ENCODE measurements at places on chromosomes 5 and 9.

DNA sequence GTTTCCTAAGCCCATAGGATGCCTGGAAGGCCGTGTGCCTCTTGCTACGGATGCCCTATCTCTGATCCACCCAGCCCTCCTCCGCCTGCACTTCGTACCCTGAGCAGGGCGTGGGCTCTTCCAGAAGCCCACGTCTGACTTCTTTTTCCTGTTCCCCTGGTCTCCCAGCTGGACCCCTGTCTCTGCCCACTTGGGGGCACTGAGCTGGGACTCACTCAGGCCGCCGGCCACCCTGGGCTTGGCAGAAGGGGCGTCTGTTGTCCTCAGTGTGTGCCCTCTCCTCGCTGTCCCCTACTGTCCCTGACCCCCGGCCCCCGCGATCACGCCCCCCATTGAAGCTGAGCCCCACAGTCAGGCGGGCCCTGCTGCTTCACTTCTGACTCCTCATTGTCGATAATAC lies 22.0 kb upstream of the RXRA start:
- DNase-seq, result no peak

GRCh38 chr5:22572941-22573340 lies 280.2 kb downstream of the CDH12 start:
- DNase-seq, result no peak

GRCh38 chr5:108481355-108481931 lies 99.5 kb upstream of the FBXL17 start:
- no peak for DNase-seq

DNA sequence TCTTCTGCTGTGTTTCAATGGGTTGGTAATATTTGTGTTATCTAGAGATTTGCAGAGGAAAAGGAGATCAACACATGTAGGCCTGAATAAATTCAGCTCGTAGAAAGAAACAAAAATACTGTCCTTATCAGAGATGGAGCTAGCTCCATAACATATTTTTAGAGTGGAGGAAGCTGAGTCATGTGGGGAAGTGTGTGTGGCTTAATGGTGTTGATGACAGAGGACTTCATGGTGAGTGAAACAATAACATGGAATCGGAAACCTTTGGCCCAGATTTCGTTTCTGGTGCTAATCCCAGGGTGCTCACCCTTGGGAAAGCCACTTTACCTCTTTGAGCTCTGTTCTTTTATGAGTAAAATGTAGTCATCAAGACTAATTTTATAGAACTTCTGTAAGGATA lies 825.0 kb downstream of the TLR4 start:
- DNase-seq, result no peak

DNA sequence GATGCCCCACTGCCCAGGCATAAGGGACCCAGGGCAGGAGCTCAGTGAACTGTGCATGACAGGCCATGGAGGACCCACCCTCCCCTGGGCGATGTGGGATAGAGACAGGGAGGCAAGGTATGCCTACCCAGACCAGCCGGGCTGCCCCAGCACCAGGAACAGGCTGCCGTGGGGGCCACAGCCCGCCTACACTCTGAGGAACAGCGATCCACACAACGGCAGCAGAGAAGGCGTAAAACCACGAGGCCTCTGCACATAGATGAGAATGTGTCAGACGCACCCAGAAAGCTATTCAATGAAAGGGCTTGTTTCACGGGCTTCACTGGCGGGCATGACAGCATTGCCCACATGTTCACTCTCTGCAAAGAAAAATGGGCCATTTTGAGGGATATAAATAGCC lies 49.5 kb downstream of the SEMA4D start:
- DNase-seq, result no peak

GRCh38 chr9:37144762-37145161 lies 24.4 kb downstream of the ZCCHC7 start:
- no peak for DNase-seq

DNA sequence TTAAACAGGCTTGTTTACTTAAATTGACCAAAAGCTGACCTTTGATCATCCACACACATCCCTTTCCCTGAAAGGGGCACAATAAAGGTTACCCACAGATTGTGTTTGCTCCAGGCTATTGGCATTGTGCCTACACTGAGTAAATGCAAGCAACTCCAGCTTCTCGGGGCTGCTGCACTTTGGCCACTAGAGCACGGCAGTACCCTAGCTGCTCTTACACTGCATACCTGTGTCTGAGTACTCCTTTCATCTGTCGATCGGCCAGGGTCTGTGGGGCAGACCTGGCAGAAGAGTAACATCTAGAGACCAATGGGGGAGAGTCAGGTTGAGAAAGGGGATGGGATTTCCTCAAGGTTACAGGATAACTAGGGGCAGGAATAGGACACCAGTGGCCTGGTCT lies 281.9 kb upstream of the NMUR2 start:
- no peak for DNase-seq

GRCh38 chr9:108486831-108487230 lies 369.0 kb downstream of the ACTL7B start:
- DNase-seq, result no peak

- DNase-seq, result no peak
Measured at GRCh38 chr5:60125636-60126035, 232.1 kb upstream of the PDE4D start.

DNA sequence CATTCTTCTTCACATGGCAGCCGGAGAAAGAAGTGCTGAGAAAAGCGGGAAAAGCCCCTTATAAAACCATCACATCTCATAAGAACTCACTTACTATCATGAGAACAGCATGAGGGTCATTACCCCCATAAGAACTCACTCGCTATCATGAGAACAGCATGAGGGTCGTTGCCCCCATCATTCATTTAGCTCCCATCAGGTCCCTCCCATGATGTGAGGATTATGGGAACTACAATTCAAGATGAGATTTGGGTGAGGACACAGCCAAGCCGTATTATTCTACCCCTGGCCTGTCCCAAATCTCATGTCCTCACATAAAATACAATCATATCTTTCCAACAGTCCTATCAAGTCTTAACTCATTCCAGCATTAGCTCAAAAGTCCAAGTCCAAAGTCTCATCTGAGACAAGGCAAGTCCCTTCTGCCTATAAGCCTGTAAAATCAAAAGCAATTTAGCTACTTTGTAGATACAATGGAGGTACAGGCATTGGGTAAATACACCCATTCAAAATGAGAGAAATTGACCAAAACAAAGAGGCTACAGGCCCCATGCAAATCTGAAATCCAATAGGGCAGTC lies 79.1 kb downstream of the MROH2B start:
- DNase-seq, result no peak

DNA sequence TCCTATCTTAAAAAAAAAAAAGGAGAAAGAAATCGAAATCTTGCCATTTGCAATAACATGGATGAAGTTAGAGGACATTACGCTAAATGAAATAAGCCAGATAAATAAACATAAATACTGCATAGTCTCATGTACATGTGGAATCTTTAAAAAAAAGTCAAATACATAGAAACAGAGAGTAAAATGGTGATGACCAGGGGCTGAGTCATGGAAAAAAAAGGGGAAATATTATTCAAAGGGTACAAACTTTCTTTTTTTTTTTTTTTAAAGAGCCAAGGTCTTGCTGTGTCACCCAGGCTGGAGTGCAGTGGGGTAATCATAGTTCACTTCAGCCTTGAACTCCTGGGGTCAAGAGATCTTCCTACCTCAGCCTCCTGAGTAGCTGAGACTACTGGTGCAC lies 310.1 kb downstream of the ZNF608 start:
- DNase-seq, result no peak

DNA sequence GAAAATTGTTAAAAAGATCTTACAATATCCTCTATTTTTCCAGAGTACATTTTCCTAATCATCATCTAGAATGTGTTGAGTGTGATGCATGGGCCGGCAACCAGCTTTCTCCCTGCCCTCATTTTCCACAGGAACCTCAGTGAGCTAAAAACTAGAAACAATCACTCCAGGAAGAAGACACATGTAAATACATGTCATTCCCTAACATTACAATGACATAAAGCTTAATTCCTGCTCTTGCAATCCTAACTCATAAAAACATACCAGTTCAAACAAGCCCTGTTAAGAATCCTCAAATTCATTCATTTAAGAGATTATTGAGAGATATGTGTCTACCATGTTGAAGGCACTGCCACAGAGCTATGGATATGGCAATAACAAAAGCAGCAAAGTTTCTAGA lies 18.5 kb upstream of the ZNF622 start:
- no peak for DNase-seq

DNA sequence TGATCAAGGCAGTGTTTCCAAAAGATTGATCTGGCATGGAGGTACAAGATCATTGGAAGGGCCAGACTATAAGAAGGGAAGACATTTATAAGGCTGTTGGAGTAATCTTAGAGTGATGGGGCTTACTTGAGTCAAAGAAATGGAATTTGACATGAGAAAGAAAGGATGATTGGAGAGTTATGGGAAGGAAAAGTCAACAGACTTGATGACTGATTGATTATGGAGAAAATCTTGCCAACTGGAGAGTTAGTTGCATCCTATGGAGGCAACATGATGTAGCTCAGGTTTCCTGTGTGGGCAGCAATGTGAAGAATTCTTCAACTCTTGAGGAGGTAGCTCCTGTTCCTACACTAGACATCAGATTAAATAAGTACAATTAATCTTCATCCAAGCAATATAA lies 10.9 kb upstream of the MAST4 start:
- DNase-seq, result no peak

- no peak for DNase-seq
Measured at GRCh38 chr9:86659413-86660046, 287.8 kb downstream of the GAS1 start.

DNA sequence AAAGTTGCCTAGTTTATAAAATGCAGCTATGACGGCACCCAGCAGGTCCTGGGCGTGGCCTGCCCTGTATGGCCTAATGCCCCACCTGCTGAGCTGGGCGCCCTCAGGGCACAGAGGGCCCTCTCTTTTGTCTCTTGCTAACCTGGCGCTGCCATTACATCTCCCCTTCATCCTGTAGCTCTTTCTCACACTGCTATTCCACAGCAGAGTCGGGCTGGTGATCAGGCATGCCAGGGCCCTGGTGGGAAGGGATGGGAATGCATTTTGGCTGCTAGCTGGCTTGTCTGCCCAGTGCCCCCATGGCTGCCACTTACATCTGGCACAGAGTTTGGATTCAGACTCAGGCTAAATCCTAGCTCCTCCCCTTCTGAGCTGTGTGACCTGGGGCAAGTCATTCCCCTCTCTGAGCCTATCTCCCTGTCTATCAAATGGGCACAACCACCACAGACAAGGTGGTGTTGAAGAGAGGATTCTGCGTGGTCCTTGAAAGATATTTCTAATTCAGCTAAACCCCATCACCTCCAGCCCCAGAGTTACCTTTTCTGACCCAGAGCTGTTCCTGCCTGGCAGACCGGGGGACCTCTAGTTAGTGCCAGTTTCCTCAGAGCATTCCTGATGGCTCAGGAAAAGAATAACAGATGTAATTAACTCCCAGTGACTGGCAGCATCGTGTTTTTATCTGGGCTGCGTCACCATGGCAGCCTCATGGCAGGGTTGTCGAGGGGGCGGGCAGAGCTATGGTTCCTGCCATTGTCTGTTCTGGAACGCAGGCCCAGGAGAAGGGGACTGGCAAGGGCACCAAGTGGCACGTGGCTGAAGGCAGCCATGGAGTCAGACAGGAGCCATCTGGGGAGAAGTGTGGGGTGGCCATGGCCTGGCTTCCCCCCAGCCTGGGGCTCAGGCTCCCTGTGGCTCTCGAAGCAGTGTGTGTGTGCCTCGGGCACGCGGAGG lies 6.3 kb downstream of the PRR7 start:
- DNase-seq, result no peak

DNA sequence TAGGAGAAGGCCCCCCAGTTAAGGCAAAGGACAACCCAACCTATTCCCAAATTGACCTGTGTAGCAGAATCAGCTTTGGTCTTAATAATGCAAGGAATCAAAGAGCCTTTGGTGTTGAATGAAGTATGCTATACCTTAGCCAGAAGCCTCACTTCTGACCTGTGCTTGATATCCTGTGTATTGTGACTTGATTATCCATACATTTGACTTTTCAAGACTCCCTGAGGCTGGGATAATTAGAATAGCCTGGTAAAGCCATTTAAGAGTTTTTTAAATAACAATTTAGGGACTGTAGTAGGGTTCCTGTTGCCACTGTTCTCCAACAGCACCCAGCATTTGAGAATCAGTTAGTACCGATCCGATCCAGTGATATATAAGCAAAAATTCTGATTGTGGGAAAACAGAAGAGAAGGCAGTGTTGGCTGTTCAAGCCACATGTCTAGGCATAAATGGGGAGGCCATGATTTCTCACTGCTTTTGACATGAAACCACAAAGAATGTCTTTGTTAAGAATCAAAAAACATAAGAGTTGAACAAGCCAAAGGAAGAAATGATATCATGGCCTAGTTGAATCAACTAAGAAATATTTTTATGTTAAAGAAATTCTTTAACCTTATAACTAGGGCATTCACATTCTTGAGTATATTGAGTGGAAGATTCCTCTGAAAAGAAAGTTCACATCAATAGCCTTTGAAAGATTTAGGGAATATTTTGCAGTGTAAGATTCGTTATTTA lies 98.9 kb downstream of the F2RL2 start:
- no peak for DNase-seq

DNA sequence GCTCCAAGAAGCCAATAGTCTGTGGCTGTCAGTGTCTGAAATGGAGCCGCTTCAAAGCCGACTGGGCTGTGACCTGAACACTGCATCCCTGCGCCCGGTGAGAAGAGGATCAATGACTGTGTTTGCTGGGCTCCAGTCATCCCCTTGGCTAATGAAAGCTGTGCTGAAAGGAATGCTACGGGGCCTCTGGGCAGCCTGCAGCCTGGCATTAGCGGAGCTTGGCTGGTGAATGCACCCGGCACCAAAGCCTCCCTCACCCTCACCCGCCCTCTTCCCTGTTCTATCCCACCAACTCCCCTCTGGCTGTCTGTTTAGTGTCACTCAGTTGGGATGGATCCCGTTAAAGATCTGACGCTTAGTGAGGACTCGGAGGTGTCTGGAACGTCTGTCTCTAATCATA lies 355.3 kb downstream of the BNC2 start:
- no peak for DNase-seq

GRCh38 chr5:157449011-157449723 lies 10.8 kb upstream of the NIPAL4 start:
- DNase-seq, result no peak

- DNase-seq, result no peak
Measured at GRCh38 chr5:63553073-63553472, 409.2 kb downstream of the HTR1A start.

GRCh38 chr5:181203093-181203711 lies 1.8 kb downstream of the TRIM7 start:
- no peak for DNase-seq

DNA sequence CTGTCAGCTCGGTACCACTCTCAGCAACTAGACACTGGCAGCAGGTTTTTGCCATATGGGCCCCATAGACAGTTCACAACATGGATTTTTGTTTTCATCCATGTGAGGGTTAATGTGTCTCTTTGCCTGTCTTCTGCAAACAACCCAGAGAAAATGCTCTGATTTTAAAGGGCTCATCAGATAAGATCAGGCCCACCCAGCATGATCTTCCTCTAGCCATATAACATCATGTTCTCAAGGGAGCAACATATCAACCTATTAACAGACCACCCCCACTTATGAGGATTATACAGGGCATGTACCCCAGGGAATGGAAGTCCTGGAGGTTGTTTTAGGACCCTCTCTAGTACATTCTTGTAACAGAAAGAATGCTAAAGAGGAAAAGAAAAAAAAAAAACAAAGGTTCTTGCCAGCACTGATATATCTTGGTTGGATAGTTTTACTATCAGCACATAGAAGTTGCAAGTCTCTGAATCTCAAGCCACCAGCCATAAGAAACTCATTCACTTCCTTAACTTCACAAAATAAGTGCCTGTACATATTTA lies 1015.1 kb downstream of the TLE4 start:
- DNase-seq, result no peak

Measured in stimulated activated CD8-positive, alpha-beta memory T cell treated with anti-CD3 and anti-CD28 coated beads, Interleukin-2, amount 100 ng/mL, for 48 hours (primary cell).